Mucosa of gallbladder (tissue), 1 donor: ENCODE measurements at places on chromosomes 2 and 18. TPM values are rescaled to one million over a fixed set of nuclear protein-coding genes. Genes with fewer than 3 reads are reported as not detected.
A peak's percentile ranks its signal among the peaks of the same experiment; 100 is the strongest.

Gene DARS1
- 44.6 TPM for total RNA-seq

DNA sequence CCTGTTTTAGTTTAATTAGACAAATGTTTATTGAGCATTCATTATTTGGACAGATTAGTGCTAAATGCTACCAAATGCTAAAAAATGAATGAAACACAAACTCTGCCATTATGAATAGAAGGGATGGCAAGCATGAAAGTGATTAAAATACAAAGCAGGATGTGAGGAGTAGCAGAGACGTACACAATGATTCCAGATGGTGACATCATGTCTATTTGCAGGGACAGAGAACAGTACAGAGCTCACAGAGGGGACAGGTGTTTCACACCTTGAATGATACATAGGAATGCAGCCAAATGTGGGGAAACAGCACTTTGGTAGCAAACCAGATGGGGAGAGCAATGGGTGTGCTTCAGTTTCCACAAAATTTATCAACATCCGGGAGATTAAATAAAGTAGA, 76.3 kb downstream of the CD226 start:
- no peak for DNase-seq

Gene TEX261
- total RNA-seq: 62.8 TPM

GRCh38 chr2:41729800-41730364, 317.9 kb upstream of the PKDCC start:
- no peak for DNase-seq

GRCh38 chr2:232502911-232503808, 15.5 kb upstream of the ECEL1 start:
- DNase-seq: peak; percentile 24

Gene PLGLB2
- total RNA-seq: 1.6 TPM

Gene C2orf78
- not detected for total RNA-seq

- no peak for DNase-seq
Observed at GRCh38 chr2:141498561-141498960, 632.3 kb downstream of the LRP1B start.

- peak; percentile 55 for DNase-seq
Observed at GRCh38 chr2:9975805-9976447, 24.4 kb downstream of the GRHL1 start.

Gene MYL1
- not detected for total RNA-seq

Gene HAAO
- 20.9 TPM for total RNA-seq

GRCh38 chr18:58861861-58862301, 2.8 kb upstream of the ZNF532 start:
- DNase-seq: no peak

- no peak for DNase-seq
Observed at GRCh38 chr18:7307526-7307925, 76.6 kb downstream of the LRRC30 start.

GRCh38 chr2:206984206-206984605, 44.9 kb downstream of the CPO start:
- DNase-seq: no peak

Gene MYO3B
- 0.23 TPM for total RNA-seq

DNA sequence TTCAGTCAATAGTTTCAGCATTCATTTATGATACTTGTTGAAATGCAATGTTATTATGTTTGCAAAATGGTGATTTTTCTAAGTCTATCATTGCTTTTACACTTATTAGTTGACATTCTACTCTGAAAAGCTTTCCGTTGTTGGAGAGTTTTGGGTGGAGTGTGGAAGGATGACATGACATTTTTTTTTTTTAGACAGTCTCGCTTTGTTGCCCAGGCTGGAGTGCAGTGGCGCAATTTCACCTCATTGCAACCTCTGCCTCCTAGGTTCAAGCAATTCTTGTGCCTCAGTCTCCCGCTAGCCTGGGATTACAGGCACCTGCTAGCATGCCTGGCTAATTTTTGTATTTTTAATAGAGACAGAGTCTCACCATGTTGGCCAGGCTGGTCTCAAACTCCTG, 29.8 kb downstream of the PIKFYVE start:
- no peak for DNase-seq

Gene TTC39C
- 55.4 TPM for total RNA-seq
